DMS 273 treated with DMSO at 0.1 percent for 48 hours (cell line): ENCODE measurements at places on chromosomes 6 and 20.

DNA sequence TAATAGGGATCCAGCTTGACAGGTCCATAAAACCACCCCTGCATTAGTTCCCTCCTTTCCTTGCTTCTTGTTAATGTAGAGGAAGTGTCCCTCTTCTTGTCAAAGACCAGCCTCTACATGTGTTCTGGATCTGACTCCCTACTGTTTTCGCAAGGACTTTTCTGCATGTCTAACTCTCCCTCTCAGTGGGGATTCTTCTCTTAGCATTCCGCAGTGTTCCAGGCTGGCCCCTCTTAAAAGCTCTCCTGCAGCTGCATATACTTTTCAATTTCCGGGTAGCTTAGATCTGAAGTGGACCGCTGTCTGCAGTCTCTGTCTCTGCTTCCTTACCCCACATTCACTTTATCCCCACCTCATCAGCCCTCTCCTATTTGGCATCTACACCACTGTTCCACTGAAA is 96.1 kb upstream of the MAN1A1 start:
- no peak for DNase-seq

DNA sequence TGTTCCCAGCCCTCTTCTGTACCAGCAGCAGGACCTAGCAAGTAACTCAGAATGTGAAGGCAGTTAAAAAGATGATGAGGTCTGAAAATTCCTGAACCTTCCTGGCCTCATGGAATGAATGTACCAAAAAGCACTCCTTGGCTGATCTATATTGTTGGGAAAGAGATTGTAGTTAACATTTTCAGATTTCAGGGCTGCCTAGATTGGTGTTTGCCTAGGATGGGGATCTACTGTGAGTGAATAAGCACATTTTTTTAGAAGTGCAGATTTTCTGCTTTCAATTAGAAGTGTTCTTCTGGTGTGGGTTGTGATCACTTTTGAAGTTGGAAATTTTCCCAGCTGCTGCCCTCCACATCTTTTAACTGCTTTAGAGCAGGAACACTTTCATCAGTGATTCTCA is 6.2 kb downstream of the MYLIP start:
- no peak for DNase-seq

DNA sequence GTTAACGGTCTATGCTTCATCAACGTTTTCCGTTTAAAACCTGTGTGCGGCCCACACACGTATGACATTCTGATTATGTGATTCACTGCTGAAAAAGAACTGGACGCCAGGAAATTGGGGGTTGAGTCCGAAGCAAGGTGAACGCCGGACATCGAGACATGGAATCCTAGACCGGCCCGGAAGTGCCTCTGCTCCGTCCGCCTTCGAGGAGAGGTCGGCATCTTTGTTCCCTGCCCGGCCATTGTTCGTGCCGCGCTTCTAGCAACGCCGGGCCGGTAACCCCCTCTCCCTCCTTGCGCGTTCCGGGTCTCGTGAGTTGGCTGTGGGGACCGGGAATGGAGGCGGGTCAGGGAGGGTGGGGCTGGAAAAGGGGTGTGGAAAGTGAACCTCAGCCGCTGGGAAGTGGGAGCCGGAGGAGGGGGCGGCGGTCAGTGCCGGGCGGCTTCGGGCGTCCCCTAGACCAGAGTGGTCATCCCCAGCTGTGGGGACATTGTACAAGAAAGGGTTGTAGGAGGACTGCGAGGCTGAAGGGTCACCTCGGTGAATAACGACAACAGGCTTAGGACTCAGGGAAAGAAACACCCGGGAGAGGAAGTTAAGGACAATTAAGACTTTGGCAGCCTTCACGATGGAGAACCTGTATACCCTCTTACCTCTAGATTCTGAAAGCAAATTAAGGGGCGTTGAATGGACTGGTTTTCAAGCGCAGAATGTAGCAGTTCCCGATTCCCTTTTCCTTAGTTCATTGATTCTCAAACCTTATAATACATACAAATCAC is at the start of gene ZSCAN9:
TSS of gene ZSCAN9 (plus strand) at position 220 of the 779 bp plus-strand sequence. CDS start 1,810 bp downstream, outside the sequence.
- DNase-seq, result peak; percentile 64

- peak; percentile 44 for DNase-seq
Observed at GRCh38 chr20:59515013-59515905, 89.1 kb upstream of the PHACTR3 start.

GRCh38 chr6:42532038-42532669 is 31.7 kb upstream of the UBR2 start:
- DNase-seq, result peak; percentile 58

GRCh38 chr6:8260610-8261009 is 158.3 kb upstream of the EEF1E1 start:
- DNase-seq, result no peak

DNA sequence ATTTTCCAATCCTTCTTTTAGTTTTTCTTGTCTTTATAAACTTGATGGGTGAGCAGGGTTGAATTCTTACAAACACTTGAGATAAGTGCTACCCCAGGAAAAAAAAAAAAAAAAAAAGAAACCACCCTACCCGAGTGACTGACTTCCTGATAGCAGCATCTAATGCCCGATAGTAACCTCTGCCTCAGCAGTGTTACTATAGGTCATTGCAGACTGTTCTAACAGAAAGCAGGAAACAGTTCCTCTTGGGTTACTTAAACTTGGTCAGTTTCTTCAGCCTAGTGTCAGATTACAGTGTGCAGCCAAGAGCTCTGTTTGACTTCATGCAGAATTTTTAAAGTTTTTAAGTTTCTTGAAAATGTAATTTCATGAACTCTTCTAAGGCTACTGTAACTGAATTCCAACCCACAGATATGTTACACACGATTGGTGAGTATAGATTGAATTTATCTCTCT is 2.1 kb downstream of the MYLIP start:
- peak; percentile 31 for DNase-seq

DNA sequence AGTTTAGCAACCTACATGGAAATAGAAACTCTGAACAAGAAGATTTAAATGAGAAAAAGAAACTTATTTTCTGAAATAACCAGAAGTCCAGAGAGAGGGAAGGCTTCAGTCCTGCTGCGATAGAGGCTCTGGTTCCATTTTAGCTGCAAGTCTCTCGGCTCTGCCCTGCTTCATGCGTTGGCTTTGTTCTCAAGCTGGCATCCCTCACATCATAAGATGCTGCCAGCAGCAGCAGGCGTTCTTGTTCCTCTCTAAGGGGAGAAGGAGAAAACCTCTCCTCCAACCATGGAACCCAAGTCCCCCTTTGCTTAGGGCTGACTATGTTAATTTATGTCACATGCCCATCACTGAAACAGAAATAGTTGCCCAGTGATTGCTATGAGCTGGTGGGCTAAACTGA is 46.4 kb upstream of the PMEPA1 start:
- DNase-seq, result no peak

GRCh38 chr6:15268137-15268908 is 22.5 kb downstream of the JARID2 start:
- no peak for DNase-seq

- DNase-seq, result no peak
Observed at GRCh38 chr6:137224799-137225198, 5.6 kb upstream of the IFNGR1 start.

- no peak for DNase-seq
Observed at GRCh38 chr6:112660626-112661025, 313.5 kb downstream of the RFPL4B start.

- no peak for DNase-seq
Observed at GRCh38 chr6:44264154-44265006, 971 bp downstream of the NFKBIE start.

GRCh38 chr20:40957265-40957760 is 71.3 kb upstream of the TOP1 start:
- DNase-seq, result no peak

- DNase-seq, result no peak
Observed at GRCh38 chr6:5706124-5707033, 300.3 kb downstream of the NRN1 start.

GRCh38 chr6:6696867-6697531 is 108.5 kb downstream of the LY86 start:
- DNase-seq, result peak; percentile 27

DNA sequence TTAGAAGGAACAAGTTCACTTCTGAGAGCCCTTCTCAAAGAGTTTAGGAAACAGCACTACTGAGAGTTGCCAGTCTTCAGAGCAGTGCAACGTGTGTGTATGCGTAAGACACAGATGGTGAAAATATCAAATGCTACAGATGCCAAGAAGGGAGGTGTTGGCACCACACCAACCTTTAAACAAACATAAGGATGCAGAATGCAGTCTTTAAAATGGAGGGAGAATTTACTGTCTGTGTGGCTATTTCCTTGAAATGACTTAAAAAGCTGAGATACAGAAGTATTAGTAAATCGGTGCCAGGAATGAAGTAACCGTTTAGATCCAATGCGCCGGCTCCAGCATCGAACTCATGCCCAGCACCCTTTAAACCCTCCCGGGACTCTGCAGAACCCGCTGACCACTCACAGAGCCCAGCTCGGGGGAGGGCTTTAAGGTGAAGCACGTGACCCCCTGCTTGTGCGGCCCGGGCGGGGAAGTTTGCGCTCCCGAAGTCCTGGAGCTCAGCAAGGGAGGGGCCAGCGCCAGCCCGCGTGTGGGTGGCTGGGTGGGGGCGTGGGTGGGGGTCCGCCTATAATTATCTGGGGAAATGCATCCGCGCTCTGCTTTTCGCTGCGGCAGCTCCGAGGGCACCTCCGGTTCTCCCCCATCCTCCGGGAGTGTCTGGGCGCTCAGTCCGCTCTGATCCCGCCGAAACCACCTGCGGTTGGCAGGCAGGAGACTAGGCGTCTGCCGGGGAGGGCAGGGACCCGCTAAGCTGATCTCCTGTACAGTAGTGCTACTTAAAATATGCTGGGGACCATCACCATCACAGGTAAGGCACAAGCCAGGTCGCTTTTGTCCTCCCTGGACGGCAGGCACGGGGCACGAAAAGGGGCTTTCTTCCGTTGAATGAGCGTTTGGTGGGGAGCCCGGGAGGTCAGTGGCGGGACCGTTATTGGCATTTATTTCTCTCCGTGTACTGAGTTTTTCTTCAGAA is 66.0 kb downstream of the ZBTB2 start:
- peak; percentile 63 for DNase-seq

DNA sequence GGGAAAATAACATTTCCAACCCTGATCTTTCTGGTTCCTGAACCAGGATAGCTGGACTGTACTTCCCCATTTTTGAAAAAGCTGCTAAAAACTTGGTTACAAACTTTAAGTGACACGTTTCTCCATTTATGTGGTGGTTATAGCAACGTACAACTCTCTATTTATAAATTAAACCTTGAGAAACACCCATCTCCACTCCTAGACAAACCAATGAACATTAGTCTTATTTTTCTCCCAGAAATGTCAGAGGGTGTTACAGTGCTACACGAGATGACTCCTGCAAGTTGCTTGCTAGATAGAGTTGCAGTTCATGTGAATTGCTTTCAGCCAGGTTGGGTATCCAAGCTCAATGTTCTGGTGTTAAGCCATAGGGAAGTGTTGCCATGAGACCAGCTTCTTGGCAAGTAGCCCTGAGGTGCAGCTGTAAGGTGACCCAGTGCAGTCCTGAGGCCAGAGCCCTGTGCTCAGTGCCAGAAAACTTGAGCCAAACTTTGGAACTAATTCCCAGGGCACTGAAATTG is 51.3 kb upstream of the REV3L start:
- peak; percentile 75 for DNase-seq

- no peak for DNase-seq
Observed at GRCh38 chr6:123085403-123085802, 89.4 kb downstream of the CLVS2 start.

GRCh38 chr6:155364844-155365437 is 50.7 kb upstream of the TFB1M start:
- no peak for DNase-seq

DNA sequence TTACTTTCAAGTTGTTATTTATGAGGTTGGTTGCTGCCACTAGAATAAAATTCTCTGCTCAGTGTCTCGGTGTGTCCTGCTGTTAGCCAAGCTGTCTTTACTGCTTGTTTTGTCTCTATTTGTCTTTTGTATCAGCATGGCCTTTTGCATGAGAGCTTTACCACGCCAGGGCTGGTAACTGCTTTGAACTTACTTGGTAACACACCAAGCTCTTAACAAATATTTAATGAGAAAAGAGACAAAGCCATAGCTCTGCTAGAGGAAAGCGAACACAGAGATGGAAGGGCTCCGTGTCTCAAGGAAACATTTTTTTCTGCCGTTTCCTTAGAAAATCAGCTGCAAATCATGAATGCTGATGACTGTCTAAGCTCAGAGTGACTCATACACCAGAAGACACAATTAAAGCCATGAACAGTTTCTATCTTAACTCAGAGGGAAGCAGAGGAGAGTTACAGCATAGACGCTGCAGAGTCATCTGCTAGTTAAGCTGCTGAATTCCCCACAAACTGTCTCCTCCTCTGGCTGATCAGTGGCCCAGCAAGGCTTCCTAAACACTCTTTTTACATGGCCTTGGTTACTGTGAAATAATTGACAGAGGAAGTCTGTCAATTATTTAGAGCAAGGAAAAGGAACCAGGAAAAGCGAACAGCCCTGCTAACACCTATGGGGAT is 44.8 kb downstream of the AGPAT4 start:
- DNase-seq, result no peak

GRCh38 chr6:144150710-144151657 is 667 bp downstream of the STX11 start:
- no peak for DNase-seq

DNA sequence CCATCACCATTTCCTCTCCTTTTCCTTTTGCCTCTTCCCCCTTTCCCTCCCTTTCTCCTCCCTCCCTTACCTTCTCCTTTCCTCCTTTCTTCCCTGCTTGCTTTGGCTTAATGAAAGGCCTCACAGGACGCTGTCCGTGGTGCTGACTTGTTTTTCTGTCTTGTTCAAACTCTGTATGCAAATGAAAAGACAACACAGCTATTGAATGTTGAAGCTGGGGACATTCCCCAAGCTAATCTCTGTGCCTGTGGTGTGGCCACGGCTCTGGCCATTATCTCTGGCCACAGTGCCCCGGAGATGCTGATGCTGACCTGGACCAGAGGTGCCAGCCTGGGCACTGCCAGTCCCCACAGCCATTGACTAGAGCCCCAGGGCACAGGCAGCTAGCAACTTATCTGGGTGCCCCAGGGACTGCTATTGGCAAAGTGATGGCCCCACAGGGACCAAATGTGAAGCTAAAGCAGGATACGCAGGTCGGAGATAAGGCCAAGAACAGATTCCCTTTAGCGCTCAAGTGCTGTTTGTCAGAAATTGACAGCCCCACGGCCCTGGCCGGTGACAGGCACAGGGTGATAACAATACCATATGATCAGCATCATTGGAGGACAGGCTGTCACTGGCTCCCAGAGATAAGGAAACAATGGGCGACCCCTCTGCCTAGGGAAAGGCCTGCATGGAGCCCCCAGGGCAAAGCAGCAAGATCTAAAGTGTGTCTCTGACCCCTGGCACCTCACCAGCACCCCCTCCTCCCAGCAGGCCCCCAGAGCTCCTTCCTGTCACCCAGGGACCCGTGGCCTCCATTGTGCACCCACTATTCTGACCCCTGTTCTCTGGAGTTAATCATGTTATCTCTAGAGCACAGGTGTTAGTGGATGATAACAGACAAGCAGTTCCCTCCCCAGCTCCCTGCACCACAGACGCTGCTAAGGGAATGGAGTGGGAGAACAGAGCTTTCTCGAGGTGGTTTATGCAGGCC is 31.6 kb upstream of the SLC32A1 start:
- DNase-seq, result no peak
